ENCODE measurements at places on chromosomes 4 and X.

DNA sequence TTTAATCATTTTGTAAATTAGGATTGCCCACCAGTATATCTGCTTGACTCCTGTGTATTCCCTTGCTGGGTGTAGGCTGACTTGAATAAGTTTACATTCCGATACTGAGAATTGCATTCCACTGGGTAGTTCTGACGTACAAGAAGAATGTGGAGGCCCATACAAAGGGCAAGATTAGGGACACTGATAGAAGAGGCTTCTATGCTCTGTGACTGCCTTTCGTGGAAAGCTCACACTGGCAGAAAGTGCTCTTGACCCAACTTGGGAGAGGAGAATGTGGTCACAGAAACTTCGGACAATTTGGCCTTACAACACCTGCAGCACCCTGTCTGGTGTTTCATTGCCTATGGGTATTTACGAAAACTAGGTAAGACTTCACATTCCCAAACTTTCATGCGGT lies 126.3 kb downstream of the RAPGEF2 start:
- no peak for DNase-seq

- DNase-seq, result no peak
These were observed 114.0 kb upstream of the FTHL17 start for GRCh38 chrX:31185884-31186283.

GRCh38 chrX:54560411-54560810 lies 30.4 kb downstream of the GNL3L start:
- peak; percentile 54 for DNase-seq

- no peak for DNase-seq
These were observed 92.2 kb upstream of the SLIT2 start for GRCh38 chr4:20159516-20159915.

Data from RKO (cell line).